ENCODE measurements at places on chromosomes 1 and 21.

GRCh38 chr1:31421371-31422040 lies 8.5 kb downstream of the SERINC2 start:
- DNase-seq: peak; percentile 38

- no peak for DNase-seq
These were observed 397.4 kb downstream of the PTPRU start for GRCh38 chr1:29633771-29634170.

GRCh38 chr1:102435483-102435882 lies 438.8 kb upstream of the OLFM3 start:
- DNase-seq: no peak

DNA sequence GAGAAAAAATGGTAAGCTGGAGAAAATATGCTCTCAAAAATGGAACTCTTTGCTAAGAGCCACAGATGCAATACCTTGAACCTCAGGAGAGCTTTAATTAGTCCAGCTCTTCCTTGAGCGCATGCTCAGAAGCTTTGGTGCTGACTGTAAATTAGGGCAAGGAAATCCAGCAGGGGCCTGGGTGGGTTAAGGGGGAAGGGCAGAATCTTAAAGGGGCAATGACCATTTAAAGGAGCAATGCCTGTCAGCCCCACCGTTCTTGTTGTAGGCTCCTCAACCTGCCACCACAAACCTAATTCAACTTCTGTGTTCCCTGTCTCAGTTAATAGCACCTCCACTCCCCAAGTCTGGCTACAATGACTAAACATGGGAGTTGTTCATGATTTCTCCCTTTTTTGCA lies 6.8 kb upstream of the SLC22A15 start:
- no peak for DNase-seq

- DNase-seq: no peak
These were observed 115.6 kb downstream of the APP start for GRCh38 chr21:26055010-26055409.

GRCh38 chr21:25081096-25081495 lies 526.2 kb downstream of the MRPL39 start:
- no peak for DNase-seq

DNA sequence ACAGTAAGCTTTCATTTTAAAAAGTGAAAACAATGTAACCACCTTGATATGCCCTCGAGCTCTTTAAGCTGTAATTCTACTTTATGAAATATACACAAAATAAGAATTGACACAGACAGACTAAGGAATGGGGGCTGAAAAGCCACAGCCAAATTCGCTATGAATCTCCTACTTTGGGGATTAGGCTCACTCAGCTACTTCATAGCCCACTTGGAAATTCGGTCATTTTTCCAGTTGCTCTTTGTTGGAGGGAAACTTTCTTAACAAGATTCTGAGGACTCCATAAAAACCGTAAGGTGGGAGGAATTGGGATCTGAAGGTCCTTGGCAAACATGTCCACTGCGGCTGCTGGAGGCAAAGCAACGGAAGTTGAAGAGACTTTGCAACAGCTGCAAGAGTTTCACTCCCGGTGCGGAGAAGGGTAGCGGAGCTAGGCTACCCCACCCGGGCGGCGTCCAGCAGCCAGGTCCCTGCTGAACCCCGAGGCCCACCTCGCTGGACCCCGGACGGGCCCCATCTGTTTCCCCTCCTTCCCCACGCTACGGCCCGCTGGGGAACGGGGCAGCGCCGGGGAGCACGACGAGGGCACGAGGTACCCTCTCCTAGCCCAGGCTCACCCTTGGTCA lies 634 bp downstream of the MYCBP start:
- DNase-seq: no peak

- DNase-seq: no peak
These were observed 112.3 kb upstream of the PRDX6 start for GRCh38 chr1:173364827-173365226.

GRCh38 chr1:64496606-64497005 lies 26.7 kb downstream of the CACHD1 start:
- no peak for DNase-seq

GRCh38 chr1:53505401-53505800 lies 46.2 kb downstream of the DMRTB1 start:
- no peak for DNase-seq

DNA sequence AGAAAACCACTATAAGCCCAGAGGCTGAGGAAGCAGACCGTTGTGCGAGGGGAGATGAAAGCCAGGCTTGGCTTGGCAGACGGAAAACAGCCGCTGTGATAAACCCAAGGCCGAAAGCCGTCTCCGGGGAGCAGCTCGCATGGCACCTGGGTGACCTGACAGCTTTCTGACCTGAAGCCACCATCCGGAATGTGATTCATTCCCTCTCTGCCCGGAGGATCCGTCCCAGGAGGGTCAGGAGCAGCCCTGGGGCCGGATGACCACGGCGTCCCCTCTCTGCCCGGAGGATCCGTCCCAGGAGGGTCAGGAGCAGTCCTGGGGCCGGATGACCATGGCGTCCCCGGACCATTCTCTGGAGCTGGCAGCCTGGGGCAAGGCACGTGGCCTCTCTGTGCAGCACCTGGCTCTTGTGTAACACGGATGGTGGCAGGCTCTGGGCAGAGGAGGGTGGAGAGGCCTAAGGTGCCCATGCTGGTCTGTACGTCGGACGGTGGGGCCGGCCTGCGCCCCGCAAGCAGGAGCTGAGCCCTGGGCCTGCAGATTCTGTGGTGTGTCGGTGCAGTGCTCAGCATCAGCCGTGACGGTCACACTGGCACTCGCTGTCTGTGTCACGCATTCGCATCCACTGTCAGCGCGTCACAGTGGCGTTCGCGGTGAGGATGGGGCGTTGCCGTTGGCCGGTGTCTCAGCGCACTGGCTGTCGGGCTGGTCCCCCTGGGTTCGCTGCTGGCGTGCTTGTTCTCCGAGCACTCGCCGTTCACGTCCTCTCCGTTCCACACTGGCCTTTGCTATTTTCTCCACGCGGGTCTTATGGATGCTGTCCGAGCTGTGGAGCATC lies 50.3 kb downstream of the SLX9 start:
- DNase-seq: no peak

- no peak for DNase-seq
These were observed 58.9 kb downstream of the KCNK2 start for GRCh38 chr1:215141460-215141859.

GRCh38 chr21:33362044-33362555 lies 37.3 kb downstream of the IFNAR1 start:
- DNase-seq: no peak

DNA sequence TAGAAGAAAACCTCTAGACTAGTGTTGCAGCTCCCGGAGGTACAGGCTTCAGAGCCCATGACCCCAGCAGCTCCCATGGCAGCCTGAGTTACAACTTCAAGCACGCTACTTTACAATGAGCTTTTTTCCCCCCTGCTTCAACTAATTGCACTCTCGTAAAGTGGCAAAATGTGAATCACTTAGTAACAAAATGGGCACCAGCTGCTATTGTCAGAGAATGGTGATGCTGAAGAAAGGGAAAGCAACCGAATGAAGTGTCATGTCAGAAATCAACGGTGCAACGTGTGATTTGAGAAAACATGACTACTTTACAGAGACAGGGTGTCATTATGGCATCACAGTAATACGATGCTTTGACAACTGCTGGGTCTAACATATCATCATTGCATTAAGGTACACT lies 40.5 kb downstream of the ESRRG start:
- no peak for DNase-seq

DNA sequence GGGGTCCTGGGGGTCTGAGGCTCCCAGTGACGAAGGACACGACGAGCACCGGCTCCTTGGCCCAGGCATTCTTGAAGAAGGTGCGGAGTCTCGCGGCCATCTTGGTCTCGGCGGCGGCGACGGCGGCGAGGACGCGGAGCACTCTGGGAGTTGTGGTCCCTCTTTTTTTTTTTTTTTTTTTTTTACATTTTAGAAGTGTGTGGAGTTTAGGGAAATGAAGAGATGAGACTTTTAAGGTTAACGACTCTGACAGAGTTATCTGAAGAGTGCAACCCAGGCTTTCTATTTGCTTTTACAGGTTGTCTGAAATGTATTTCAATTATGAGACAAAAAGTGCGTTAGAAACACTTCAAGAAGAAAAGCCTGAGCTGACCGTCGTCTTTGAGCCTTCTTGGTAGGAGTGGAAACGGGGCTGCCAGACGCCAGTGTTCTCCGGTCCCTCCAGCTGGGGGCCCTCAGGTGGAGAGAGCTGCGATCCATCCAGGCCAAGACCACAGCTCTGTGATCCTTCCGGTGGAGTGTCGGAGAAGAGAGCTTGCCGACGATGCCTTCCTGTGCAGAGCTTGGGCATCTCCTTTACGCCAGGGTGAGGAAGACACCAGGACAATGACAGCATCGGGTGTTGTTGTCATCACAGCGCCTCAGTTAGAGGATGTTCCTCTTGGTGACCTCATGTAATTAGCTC lies 9.7 kb downstream of the OR2B11 start:
- DNase-seq: peak; percentile 55

- no peak for DNase-seq
These were observed 5.2 kb downstream of the ALG14 start for GRCh38 chr1:95067568-95067967.

DNA sequence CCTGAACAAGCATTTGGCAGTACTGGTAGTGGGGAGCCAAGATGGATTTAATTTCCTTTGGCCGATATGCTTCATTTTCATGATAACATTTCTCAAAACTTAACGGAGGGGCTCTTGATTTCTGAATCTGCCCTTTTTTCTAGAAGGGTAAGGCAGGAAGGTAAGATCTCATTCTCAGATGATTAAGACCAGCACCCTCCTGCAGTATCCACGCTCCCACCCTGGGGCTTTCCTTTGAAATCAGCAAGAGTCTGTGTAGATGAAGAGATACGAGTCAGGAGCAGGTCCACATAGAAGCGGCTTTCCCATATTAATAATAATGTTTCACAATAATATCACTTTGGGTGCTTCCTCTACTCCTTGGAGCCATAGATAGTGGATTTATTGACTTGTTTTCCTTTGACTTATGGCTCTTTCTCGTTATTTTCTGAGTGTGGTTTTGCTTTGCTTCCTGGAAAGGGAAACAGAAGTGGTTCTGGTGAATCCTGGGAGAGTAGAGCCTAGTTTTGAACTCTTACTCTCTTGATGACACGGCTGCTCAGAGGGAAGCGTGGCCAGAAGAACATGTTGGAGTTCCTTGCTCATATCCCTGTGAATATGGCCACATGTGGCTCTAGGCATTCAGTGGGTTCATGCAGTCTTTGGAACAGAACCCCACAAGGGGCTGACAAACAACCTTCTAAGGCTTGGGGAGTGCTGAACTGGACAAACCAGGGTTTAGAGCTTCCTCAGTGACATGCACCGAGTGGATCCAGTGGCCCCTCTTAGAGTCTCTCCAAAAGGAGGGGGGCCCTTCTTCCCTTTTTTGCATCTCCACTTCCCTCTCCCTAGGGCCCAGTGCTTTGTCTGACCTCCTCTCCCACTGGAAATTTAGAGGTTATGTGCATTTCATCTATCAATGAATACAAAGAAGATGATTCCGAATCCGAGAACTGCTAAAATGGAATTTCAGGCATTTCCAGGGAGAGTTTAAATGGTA lies 195.7 kb downstream of the DYRK1A start:
- no peak for DNase-seq

DNA sequence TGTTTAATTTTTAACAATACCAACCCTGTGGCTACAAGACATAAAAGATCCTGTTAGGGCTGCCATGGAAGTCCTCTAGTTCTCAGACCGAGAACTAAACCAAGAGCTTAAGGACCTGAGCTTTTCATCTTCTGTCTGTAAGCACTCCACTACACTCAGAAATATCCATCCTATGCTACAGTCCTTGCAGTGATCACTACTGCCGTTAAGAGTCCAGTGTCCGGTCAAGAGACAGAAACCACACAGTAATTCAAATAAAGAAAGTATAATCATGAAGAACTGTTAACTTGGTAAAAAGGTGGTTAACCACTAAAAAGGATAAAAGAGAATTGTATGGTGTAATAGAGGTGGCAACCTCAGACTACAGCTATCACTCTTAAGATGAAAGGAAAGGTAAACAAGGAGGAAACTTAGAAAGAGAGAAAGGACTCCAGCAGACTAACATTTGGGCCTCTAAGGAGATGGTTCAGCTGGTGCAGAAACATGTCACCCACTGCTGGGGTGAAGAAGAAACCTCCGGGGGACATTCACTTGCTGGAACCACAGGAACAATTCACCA lies 22.1 kb upstream of the PRDX6 start:
- DNase-seq: no peak

Measured in neuronal stem cell (in vitro differentiated cells).